ENCODE measurements at places on chromosomes 3 and 15.

DNA sequence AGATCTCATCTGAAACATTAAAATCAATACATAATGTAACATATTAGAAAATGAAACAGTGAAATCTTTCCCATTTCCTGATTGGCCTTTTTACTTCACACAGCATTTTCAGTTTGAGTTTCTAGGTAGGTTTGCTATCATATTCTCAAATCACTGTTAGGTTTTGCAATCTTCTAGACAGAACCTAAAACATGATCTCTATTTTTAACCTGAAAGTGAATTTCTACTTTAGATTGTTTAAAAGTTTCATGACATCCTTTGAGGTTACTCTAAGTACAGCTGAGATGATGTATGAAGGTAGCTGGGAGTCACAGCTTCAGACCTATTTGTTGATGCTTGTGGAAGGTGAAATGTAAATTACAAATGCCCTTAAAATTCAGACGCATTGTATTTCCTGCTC is 118.4 kb upstream of the GPR149 start:
- DNase-seq = no peak

DNA sequence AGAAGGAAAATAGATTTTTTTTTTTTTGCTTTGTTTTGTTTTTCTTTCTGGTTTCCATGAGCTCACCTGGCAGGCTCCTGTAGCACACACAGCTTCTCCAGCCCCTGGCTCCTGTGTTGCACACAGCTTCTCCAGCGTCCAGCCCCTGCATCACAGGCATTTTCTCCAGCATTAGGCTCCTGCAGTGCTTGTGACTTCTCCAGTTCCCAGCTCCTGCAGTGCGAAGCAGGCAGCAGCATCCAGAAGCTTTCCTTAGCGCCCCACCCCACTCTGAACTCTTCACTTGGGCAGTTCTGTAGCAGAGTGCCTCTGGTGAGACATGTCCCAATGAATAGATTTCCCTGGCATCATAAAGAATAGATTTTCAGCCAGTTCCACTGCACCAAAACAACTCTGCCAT is 5.5 kb upstream of the CCDC39 start:
- DNase-seq = no peak

DNA sequence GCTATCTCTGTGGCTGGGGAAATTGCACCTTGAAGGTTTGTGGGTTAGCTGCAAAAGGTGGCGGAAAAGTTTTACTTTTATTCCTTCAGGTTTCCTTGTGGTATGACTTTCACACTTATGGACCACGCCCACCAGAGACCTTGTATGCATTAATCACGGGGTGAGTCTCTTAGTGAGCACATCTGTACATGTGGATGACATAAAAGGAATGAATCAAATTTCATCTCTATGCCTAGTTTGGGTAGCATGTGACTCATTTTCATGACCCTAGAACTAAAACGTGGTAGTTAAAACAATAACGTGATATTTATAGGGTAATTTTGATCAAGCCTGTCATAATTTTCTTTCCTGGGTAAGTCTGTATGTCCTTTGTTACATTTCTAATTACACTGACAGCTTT is 141.7 kb downstream of the PDCD6IP start:
- DNase-seq = no peak

DNA sequence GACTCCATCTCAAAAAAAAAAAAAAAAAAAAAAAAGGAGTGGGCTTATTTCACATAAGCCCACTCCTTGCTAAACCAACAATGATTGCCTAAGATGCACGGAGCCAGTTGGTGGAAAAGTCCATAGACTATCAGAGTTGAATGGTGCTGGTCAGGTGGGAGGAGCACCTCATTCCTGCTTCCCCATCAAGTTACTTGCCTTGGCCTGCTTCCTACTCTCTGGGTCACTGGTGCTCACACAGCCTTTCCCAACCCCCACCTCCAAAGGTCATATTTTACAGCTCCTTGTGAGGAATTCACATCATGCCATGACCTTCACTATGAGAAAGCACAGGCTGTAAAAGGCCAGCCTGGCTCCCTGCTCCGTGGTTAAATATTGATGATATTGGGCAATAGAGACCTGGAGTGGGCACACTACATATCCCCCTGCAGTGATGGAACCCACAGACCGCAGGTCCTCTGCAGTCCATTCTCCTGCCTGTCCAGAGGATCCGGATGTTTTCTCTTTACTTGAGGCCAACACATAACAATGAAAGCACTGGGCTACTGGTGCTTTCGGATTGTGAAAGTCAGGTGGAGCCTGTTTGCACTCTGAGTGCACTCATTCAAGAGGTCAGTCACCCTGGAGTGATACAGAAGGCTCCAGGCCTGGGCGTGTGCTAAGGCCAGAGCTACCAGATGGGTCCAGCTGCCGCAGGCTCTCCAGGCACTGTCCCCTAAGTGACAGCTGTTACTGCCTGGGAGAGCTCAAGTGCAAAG is at the start of gene SLC51B:
Gene SLC51B, plus strand, starts transcription at position 664 of the 758 bp plus-strand sequence. CDS start 4,618 bp downstream, outside the sequence.
- DNase-seq = no peak

GRCh38 chr3:24020036-24020691 is 75.1 kb downstream of the NR1D2 start:
- DNase-seq = no peak

- no peak for DNase-seq
These were observed 28.8 kb upstream of the RYK start for GRCh38 chr3:134279466-134279865.

DNA sequence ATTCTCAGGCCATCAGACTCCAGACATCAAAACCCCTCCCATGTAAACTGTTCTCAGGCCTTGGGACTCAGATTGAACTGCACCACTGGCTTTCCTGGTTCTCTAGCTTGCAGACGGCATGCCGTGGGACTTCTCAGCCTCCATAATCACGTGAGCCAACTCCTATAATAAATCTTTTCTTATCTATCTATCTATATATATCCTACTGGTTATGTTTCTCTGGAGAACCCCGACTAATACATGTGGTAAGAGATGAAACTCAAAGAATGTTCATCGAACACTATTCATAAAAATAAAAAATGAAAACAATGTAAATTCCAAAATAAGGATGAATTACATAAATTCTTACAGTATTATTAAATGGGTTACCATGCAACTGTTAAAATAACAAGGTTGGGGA is 84.5 kb upstream of the NTRK3 start:
- DNase-seq = no peak

GRCh38 chr15:23866832-23867231 is 179.7 kb upstream of the NDN start:
- no peak for DNase-seq

All from amniotic stem cell (primary cell).